RPMI7951 (cell line): ENCODE measurements at places on chromosomes 5 and 9. TPM values are rescaled to one million over a fixed set of nuclear protein-coding genes. Genes with fewer than 3 reads are reported as not detected.

DNA sequence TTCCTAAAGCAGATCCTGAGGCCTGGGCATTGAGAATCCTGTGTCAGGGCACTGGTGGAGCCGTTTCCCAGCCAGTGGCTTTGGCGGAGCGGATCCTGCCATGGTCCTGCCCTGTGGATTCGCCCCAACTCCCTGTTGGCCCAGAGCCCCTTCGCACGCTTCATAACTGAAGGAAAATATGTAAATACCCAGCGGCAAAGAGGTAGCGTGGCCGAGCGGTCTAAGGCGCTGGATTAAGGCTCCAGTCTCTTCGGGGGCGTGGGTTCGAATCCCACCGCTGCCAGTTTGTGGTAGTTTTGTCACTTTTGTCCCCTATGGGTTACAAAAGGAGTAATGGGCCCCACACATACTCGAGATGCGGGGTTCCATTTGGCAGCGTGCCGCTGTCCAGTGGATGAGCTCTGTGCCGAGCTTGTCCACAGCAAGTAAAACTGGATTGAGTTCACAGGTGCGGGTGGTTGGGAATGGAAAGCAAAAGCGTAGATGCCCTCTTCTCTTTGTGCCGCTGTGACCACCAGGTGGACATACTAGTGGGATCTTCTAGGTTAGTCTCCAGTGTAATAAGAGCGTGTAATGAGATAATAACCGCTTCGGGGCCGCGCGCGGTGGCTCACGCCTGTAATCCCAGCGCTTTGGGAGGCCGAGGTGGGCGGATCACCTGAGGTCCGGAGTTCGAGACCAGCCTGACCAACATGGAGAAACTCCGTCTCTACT, 17.3 kb downstream of the TRIM7 start:
- DNase-seq: peak; percentile 87

GRCh38 chr5:178931846-178932760, 8.9 kb upstream of the ZNF454 start:
- DNase-seq: no peak

GRCh38 chr9:70352802-70353201, 61.7 kb downstream of the KLF9 start:
- DNase-seq: peak; percentile 24

The NFIB gene
- 6.4 and 9.1 TPM in 2 replicates for total RNA-seq

The TSPAN17 gene
- 18.5 and 23.7 TPM in 2 replicates for total RNA-seq

- peak; percentile 73 for DNase-seq
Observed at GRCh38 chr5:127029581-127030258, 638 bp downstream of the MARCHF3 start.

DNA sequence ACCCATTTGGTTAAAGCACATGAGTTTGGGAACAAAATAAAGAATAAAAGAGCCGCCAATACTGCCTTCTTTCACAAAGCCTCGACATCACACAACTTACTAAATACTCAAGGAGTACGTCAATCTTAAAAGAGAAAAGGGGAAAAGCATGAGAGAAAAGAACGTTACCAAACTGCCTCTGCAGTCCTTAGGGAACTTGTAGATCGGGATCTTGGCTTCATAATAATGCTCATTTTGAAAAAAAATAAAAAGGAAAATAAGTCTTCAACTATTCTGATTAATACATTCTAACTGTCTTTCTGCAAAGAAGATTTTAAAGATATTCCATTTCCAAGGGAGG, 618.4 kb downstream of the PDE4D start:
- no peak for DNase-seq
